ENCODE measurements at places on chromosomes 7 and 10. TPM values are rescaled to one million over a fixed set of nuclear protein-coding genes. Genes with fewer than 3 reads are reported as not detected.

The SPRN gene
- total RNA-seq: not detected

The VTI1A gene
- total RNA-seq: 11.6 TPM

The GARIN1A gene
- total RNA-seq: 0.20 TPM

The MYL7 gene
- total RNA-seq: not detected

- no peak for DNase-seq
Observed at GRCh38 chr10:121831237-121831636, 96.6 kb downstream of the ATE1 start.

DNA sequence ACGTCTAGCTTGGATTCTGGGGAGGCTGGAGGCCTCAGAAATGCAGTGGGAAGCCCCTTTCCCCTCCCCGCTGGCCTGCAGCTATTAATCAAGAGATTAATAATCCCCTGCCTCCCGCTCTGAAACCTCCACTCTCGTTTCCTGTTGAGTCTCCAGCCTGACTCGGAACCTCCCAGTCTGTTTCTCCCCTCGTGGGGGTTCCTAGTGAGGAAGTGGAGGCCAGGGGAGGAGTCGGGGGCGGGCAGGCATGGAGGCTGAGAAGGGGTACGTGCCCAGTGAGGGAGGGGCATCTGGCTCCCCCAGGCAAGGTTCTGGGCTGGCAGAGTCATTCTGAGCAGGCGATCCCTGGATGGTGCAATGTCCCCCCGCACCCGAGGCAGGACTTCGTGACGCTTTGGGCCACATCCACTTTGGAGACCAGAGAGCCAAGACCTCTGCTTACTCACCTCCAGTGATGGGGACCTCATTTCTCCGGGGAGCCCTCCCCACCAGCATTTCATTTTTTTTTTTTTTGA lies 73.6 kb downstream of the COL26A1 start:
- no peak for DNase-seq

DNA sequence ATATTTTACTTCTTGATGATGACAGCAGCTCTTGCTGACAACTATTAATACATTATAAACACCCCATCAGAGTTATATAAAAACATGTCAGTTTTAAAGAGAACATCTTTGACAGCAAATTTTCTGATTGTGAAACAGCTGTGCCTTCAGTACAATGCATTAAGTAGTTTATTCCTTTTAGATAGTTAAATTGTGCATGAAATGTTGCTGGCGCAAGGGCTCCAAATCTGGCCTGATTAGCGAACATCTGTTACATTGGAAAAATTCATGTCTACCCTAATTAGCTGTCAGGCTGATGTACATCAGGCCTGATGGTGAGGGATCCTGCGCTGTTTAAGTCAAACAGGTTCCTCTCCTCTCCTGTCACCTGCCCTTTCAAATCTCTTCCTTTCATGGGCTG lies 171.9 kb upstream of the SP8 start:
- DNase-seq: no peak

GRCh38 chr7:44448922-44449583 lies 41.4 kb downstream of the NUDCD3 start:
- no peak for DNase-seq

DNA sequence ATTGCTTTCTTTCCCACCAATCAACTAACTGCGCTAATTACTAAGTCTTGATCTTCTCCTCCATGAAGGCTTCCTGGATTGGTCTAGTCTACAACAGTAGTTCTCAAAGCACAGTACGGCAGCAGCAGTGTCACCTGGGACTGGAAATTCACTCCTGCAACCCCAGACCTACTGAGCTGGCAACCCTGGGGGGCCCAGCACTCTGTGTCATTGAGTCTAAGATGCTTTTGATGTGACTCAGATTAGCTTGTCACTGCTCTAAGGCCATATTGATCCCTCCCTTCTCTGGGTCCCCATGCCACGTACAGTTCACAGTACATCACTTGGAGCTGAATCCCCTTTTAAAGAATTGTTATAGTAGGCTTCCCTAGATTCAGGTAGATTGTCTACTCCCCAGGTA lies 65.7 kb upstream of the KMT2C start:
- no peak for DNase-seq

- DNase-seq: no peak
Observed at GRCh38 chr10:131722525-131723264, 178.1 kb upstream of the PPP2R2D start.

DNA sequence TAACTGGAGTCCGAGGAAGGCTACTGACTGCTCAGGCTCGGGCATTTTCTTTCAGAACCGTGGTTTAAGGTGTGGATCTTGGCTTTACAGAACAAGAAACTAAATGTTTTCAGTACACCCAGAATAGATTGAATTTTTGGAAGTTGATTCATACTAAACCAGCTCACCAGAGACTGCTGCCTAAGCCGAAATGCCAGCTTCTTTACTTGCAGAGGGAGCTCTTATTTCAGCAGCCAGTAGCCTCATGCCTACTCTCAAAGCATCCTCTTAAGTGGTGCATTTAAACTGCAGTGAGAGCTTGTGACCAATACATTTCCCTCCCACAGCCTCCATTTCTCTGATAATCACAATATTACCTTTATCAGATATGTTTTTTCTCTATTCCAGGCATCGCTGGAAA lies 615.1 kb downstream of the SUGCT start:
- no peak for DNase-seq

- DNase-seq: no peak
Observed at GRCh38 chr7:87341441-87341840, 4.0 kb upstream of the CROT start.

DNA sequence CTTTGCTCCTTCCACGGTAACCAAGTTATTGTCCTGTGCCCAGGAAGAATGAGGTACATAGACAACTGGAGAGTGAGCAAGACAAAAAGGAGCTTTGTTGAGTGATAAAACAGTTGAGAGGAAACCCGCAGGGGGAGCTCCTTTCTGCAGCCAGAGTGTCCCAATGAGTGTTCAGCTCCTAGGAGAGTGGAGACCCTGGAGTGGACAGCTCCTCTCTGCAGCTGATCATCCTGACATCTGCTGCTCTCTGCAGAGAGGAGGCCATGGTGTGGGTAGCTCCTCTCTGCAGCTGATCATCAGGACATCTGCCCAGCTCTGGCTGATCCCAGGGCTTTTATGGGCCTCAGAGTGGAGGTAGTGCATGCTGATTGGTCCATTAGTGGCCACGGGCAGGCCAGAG lies 53.4 kb upstream of the PCDH15 start:
- no peak for DNase-seq

DNA sequence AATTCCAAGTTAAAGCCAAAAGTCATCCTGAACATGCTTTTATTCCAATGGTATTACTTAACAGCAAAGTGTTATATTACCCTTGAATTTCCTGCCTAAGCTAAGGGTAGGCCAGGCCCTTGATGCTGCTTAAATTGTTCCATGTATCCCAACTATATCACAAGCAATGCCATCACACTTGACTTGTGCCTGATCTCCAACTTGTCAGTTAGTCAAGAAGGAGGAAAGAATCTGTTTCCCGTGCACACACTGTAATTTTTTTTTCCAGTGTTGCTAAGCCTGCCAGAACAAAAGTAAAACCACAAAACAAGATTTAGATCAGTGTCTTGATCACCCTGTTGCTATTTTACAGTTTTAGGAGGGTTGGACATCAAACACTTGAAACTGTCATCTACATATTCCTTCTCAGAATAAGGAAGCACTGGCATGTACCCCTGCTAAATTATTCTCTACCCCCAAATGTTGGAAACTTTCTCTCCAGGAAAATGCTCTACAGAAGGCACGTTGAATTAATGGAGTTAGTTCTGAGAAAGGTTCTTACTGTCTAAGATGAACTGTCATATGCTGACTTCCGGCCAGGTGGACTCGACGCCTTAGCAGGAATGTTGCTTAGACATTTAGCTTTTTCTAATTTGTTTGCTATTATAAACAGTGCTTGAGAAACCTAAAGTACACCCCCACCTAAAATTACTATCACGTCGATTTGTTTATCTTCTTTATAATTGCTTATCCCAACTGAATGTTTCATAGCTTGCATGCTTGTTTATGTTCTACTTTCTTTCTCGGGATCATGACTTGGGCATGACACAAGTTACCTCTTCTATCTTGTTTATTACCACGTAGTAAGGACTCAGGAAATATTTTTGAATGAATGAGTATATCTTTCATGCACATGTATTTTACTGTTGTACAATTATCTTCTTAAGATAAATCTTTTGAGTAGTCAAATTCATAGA lies 105.5 kb upstream of the ZNF438 start:
- peak; percentile 74 for DNase-seq

DNA sequence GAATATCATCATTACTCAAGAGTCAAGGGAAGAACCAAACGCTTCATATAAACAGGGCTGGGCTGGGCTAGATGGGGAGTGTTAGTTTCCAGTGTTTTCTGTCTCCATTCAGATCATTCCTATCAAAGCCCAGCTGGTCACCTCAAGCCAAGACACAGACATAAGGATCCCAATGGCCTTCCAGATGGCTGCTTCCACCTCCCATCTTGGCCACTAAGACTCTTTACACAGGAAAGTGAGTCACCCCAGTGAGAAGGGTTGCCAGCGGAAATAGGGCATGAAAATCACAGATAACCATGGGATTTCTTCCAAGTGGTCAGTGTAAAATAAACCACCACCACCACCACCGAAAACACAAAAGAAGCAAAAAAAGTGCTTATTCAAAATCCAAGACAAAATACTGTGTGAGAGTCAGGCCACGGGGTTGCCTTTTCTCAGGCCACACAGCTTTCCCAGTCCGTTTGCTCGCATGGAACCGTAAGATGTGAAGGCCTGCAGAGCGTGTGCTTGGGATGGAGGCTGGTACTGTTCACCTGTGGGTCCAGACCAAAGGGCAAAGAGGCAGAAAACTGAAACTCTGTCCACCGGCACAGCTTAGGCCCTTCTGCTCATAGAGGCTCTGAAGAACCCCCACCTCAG lies 5.6 kb downstream of the PRSS2 start:
- DNase-seq: peak; percentile 89

- DNase-seq: no peak
Observed at GRCh38 chr7:131570401-131570800, 14.0 kb upstream of the PODXL start.

- no peak for DNase-seq
Observed at GRCh38 chr10:119113751-119114732, 10.1 kb downstream of the DENND10 start.

Measured in lung microvascular endothelial cell (primary cell).